ENCODE measurements at places on chromosomes 4 and X.

DNA sequence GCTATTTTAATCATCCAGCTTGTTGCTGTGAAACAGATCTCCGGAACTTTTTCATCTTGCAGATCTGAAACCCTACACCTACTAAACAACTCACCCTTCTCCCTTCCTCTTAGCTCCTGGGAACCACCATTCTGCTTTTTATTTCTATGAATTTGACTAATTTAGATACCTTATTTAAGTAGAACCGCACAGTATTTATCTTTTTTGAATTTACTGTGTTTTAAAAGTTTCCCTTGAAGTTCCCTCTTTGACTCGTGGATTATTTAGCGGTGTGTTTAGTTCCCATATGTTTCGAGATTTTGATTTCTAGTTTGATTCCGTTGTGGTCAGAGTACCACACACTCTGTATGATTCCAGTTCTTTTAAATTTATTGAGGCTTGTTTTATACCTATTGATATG, 44.6 kb downstream of the EIF2S3 start:
- no peak for DNase-seq

DNA sequence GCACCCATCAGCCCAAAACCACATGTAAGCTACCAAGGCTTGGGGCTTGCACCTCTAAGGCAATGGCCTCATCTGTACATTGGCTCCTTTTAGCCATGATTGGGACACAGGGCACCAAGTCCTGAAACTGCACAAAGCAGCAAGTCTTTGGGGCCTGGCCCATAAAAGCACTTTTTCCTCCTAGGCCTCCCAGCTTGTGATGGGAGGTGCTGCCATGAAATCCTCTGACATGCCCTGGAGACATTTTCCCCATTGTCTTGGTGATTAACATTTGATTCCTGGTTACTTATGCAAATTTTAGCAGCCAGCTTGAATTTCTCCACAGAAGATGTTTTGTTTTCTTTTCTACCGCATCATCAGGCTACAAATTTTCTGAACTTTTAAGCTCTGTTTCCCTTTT, 58.5 kb upstream of the PABPC4L start:
- DNase-seq: no peak

- no peak for DNase-seq
Observed at GRCh38 chr4:99357948-99358347, 5.4 kb upstream of the ADH1C start.

- no peak for DNase-seq
Observed at GRCh38 chr4:145779319-145779801, 99.4 kb downstream of the C4orf51 start.

DNA sequence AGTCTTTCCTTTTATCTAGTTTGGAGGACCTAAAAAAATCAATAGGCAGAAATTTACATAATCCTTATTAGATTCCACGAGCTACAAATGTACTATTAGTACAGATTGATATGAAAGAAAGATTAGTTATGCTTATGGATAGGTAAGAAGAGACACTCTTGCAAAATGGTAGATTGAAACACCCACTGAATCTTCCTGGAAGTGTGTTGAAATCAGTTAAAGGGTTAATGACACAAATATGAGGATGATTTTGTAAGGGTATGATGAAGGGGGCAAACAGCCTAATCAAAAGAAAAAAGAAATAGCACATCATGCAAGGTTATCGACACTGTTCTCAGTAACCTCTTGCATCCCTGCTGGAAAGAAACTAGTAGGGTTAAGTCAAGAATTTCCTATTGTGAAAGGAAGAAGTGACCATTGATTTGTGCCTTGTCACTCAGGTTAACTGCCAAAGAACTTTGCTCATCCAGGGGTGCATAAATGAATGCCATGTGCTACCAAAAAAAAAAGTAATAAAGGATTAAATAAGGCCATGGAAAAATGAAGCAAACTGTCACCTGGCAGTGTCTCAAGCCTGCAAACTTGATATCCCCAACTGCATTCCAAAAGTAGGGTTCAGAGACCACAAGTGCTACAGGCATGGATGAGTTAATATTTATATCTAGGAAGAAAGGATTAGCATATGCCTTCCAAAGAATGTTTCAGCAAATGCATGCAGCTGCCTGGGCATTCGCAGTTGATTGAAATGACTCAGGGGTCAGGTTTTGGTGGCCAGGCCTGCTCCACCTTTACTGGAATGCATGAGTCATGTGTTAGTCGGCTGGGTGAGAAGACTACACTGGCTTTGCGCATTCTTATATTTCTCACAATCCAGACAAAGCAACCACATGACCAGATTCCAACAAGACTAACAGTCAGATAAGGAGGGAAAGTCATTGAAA, 78.3 kb upstream of the ATXN3L start:
- DNase-seq: no peak

DNA sequence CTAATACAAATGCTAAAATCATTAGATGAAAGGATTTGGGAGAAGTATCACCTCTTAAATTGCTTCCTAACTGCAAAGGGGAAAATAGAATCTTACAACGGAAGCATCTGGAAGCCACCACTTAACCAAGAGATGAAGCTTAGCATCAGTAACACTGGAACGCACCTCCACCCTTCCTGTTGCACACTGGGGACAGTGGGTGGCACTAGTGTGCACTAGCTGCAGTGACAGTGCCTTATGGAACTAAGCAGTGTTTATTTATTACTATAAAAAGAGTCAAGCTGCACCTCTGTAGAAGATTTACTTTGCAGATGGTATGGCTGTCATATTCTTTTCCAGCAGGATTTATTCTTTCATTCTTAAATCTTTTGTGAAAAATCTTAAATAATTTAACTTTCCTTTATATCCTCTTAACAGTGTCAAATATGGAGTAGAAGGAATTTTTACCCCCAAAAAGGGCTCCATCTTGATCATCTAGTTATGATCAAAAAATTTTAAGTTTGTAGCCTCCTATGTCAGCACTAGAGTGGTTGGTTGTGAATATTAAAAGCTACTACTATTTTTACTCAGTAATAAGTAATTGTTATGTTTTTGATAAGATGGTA, 76.7 kb downstream of the SCD5 start:
- no peak for DNase-seq

DNA sequence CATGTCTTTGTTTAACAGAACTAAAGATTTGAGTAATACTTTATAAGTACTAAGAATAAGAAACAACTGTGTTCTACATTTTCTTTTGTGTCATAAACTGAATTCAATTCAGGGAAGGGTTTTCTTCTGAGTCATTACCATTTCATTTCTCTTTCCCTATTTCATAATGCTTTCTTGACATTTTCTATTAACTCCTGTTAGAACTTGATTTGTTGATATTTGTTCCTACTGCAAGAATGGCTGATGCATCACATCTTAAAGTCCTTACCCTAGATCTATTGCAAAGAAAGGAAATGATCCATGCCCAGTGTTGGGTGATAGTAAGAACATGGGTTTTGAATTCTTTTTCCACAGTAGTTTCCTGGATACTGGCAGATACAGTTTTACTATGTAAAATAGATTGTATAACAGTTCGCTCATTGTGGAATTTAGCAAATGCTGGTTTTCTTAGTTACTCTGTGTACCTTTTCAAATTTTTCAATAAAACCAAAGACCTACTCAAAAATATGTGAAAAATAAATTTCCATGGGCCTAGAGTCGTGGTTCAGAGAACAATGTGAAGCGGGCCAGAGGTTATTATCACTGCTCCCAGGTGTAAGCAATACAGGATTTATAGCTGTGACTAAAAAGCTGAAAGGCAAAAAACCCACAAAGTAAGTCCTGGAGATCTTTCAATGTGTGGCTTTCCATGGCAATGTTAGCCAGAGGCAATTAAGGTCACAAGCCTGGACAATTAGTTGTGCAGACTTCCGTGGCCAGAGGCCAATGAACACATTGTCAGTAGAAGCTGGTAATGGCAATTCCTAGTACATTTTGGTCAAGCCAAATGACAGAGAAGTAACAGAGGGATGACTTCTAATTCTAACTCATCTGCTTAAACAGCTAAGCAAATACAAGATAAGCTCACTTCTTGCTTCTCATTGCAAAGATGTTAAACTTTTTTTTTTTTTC, 127.3 kb upstream of the FAT4 start:
- no peak for DNase-seq

- DNase-seq: no peak
Observed at GRCh38 chr4:101183221-101183620, 164.1 kb downstream of the PPP3CA start.

- no peak for DNase-seq
Observed at GRCh38 chr4:186158021-186158813, 33.1 kb upstream of the CYP4V2 start.

DNA sequence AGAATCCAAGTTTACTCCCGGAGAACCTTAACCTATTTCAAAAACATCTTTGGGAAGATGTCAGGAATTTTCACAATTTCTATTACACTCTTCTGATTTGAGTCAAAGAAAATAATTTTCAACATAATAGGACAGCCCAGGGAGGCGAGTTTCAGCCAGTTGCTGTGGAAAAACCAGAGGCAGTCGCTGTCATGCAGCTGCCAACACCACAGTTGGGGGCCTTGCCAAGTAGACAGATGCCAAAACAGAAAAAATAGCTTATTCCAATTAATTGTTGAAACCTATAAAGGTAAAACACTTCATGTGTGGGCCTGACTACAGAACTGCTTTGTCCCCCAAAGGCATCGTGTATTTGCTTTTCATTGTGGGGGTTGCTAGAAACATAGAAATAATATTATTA, 225.8 kb downstream of the DMD start:
- DNase-seq: no peak

- DNase-seq: no peak
Observed at GRCh38 chr4:177005674-177006230, 213.0 kb upstream of the VEGFC start.

GRCh38 chr4:158682066-158682465, 10.0 kb downstream of the ETFDH start:
- no peak for DNase-seq

DNA sequence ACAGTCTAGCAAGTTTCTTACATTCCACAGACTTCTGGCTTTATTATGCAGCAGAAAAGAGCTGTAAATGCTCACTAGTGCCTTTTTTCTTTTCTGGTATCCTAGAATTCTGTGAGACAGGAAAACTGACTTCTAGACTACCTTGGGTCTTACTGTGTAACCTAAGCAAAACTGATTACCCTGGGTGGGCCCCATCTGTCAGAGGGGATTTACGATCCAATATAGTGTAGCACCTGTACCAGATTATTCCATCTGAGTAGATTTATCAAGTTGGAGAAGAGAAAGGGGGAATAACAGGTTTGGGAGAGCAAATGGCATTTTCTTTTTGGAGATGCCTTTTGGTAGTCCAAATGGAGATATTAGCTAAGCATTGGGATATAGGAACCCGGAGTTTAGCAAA, 46.7 kb downstream of the FSTL5 start:
- DNase-seq: no peak

DNA sequence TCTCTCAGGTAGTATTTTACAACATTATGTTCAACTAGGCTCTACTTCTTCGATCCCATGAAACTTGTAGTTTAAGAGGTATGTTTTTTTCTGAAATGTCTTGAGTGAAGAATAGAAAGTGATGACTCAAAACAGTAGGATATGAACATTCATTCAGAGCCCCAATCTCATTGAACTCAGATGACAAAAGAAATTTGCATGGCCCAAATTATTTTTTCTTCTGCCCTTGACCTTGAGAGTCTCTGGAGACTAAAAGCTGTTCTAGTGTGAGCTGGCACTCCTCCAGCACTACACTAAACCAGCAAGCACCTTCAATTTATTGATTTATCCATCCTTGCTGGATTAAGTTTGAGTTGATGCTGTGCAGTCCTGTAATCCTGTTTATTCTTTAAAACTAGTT, 4.0 kb downstream of the DCLK2 start:
- DNase-seq: no peak

GRCh38 chrX:119015407-119016237, 41.2 kb downstream of the LONRF3 start:
- no peak for DNase-seq

DNA sequence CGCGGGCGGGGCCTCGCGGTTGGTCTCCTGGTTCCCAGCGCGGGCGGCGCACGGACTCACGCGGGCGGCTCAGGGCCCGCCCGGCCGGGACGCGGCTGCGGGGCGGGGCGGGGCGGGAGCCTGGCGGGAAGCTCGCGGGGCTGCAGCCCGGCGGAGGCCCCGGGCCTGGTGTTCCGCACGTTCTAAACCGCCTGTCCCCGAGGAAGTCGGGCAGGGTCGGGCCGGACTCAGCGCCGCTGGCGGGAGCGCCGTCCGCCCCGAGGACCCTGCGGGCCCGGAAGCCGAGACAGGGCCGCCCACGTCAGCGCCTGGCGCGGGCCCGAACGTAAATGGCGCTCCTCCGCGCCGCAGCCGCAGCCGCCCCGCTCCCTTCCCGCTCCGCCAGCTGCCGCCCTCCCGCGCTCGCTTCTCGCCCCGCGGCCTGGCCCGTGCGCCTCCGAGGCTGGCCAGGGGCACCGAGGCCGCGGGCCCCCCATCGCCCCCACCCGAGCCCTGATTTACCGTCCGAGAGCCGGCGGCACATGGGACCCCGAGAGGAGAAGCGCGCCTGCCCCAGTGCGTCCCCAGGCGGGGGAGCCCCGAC, 309 bp upstream of the CTBP1 start:
- DNase-seq: peak; percentile 81

- DNase-seq: no peak
Observed at GRCh38 chrX:82534086-82534597, 973.9 kb upstream of the POU3F4 start.

GRCh38 chrX:150198776-150199175, 164.3 kb upstream of the MAMLD1 start:
- no peak for DNase-seq

- DNase-seq: no peak
Observed at GRCh38 chrX:87376896-87377295, 140.7 kb upstream of the KLHL4 start.

GRCh38 chr4:40915318-40916217, 165.8 kb downstream of the NSUN7 start:
- DNase-seq: no peak

- no peak for DNase-seq
Observed at GRCh38 chr4:106096454-106096853, 201.2 kb downstream of the NPNT start.

DNA sequence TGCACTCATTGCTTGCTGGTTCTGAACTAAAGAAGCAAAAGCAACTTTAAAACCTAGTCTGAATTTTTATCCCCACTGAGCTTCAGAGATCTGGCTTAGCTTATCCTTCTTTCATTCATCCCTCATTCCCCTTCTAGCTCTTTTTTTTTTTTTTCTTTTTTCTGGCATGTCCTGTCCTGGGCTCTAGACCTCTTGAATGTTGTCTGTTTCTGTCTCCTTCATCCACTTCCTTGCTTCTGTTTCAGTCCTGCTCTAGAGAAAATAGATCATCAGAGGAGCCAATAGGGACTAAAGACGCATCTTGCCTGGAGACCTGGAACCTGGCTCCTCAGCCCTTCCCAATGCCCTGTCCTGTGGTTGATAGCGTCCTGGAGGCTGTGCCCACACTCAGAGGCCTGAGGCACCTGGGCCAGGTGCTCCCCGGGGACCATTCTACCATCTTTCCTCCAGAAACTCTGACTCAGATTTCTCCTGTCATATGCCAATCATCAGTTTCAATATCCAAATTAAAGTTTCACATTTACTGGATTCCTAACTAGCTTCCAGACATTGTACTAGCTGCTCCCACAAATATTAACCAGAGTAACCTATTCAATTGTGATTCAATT, 115.7 kb upstream of the GATB start:
- no peak for DNase-seq

DNA sequence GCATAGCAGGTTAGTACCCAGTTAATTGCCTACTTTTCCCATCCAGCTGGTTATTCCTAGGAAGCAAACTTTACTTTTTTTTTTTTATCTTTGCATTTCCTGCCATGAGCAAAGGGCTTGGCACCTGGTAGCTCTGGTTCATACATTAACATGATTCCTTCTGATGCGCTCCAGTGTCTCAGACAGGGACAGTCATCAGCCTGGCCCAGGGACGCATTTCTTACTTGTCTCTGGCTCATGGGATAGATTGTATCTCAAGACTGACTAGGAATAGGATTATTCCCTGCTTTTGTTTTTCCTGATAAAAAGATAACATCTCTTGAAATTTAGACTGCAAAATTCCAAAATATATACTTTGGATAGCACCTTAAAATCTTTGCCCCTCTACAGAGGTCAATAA, 571.5 kb upstream of the TENM3 start:
- no peak for DNase-seq

All from GM12892 (cell line).